ENCODE measurements at places on chromosomes 7 and 10.

DNA sequence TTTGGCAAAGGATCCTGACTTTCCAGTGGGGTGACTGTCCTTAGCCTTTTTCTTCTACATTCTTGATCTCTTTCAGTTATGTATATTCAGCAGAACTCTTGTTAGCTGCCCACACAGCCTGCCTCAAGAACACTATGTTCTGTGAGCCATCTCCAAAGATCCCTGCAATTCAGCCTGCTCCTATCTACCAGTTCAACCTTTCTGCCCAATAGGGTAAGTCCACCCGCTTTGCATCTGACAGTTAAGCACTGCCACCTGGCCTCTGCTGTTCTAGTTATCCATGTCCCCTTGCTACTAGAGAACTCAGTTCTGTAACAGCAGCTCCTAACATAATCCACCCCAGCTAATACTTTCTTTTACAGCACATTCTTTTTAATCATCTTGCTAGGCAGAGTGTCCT is 13.5 kb downstream of the OR9A2 start:
- DNase-seq: no peak

- DNase-seq: no peak
Observed at GRCh38 chr10:43127442-43127841, 10.8 kb upstream of the CSGALNACT2 start.

DNA sequence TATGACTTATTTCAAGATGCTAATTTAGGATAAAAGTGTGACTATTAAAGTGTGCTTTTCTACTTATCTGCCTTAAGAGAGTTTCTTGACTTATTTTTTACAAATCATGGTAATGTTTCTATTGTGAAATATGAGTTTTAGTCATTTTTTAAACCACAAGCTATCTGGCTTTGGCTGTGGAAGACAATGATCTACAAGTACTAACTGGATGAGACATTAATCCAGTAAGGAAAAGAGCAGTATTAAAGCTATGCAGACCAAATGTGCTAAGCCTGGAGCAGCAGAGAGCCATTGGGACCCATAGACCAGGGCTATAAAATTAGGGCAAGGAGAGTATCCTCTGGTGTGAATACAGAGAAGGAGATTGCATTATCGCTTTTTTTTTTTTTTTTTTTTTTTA is 92.4 kb downstream of the SEMA3A start:
- DNase-seq: no peak

DNA sequence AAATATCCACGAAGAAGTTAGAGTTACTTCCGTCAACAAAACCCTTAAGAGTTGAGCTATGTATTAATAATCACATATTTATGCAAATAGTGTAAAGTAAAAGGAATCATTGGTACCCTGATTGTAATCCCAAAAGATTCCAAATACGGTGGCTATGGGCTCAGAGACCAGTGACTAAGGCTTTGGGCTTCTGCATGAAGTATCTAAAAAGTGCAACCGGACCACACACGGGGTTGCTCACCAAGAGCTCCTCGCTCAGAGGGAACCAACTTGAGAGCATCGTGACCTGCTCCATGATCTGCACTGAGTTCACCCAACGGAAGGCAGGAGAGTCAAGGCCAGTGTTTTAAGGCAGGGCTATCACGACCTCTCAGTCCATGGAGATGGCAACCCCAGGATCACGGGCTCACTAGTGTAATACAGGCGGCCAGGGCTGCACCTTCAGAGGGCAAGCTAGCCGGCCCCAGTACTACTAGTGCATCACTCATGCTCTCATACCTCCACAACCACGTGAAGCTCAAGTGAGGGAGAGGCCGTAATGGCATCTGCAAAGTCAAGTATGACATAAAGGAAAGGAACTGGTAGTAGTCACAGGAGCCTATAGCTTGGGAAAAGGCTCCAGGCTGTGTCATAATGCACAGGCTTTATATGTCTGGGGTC is 77.1 kb upstream of the CAMK2B start:
- DNase-seq: no peak

GRCh38 chr10:43794181-43794815 is 145.6 kb upstream of the ZNF32 start:
- no peak for DNase-seq

DNA sequence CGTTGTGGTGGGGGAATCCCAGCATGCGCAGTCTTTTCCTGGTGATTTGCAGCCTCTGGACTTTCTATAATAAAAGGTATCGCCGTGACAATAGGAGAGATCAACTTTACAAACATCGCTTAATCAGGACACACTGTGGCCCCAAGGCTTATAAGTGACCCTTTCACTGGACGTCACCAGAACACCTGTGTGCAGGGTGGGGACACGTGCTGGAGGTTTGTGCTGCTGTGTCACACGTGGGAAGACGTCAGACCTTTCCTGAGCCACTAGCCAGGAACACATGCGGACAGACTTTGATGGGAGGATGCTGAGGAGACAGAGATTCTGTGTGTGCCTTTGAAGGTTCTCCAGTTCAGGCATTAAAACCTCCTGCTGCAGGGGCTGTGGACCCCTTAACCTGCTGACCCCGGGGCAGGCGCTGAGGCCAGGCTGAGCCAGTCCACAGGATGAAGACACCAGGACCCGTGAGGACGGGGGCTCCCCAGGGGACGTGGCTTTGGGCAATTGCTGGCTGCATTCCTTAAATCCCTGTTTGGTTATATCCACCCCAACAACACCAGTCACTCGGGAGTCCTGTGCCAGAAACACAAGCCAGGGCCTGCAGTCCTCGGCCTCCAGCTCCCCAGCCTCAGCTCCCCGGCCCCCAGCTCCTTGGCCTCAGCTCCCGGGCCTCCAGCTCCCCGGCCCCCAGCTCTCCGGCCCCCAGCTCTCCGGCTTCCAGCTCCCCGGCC is 183.4 kb downstream of the PTPRN2 start:
- peak; percentile 39 for DNase-seq

- DNase-seq: peak; percentile 39
Observed at GRCh38 chr10:63603709-63604445, 82.7 kb downstream of the REEP3 start.

- DNase-seq: peak; percentile 47
Observed at GRCh38 chr10:5563991-5564536, 39.3 kb downstream of the CALML3 start.

DNA sequence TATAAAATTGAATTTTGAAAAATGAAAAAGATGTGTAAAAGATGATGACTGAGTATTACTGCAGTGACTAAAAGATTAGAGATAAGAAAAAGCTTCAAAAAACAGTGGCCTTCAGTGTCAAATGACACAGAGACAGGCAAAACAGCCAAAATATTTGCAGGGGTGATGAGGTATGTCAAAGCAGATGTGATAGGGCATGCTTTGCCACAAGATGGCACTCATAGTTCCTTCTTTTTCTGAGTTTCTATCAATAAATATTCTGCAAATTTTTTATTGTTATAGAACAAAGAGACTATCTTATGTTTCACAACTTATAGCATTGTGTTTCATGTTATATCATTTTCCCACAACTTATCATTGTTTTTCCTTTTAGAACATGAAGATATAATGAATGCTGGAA is 344.1 kb upstream of the HPS1 start:
- peak; percentile 18 for DNase-seq

Measured in MCF 10A (cell line).